Parietal lobe (tissue), 2 donors: ENCODE measurements at places on chromosomes 5 and 9. TPM values are rescaled to one million over a fixed set of nuclear protein-coding genes. Genes with fewer than 3 reads are reported as not detected.

TIMD4 gene
- not detected for total RNA-seq

PCDHGB2 gene
- 21.9 TPM for total RNA-seq

TAF1L gene
- 0.31 TPM for total RNA-seq

SPATA31E1 gene
- total RNA-seq: not detected

SH3PXD2B gene
- 22.8 TPM for total RNA-seq

CCL19 gene
- not detected for total RNA-seq

POLR3G gene
- total RNA-seq: 3.4 TPM

NRG2 gene
- 8.1 TPM for total RNA-seq

GOLM1 gene
- 87.0 TPM for total RNA-seq

C9orf50 gene
- total RNA-seq: not detected

CKMT2 gene
- total RNA-seq: 1.3 TPM

NPR3 gene
- 13.1 TPM for total RNA-seq

FAM163B gene
- 17.2 TPM for total RNA-seq

C1QTNF3 gene
- 30.4 TPM for total RNA-seq

AK8 gene
- total RNA-seq: 1.6 TPM

IRX4 gene
- total RNA-seq: not detected

SLC46A2 gene
- total RNA-seq: not detected

LOX gene
- 7.2 TPM for total RNA-seq
